ENCODE measurements at places on chromosomes 13 and 19.

- no peak overlapping the region for H3K4me3 ChIP-seq
- H3K4me1 ChIP-seq, result no peaks in the 10 kb centered on the region
- no peak for DNase-seq
- H3K27me3 ChIP-seq, result no peaks in the 10 kb centered on the region
- no peak overlapping the region for H3K27ac ChIP-seq
Observed at GRCh38 chr13:29523199-29523961, 72.1 kb downstream of the SLC7A1 start.

DNA sequence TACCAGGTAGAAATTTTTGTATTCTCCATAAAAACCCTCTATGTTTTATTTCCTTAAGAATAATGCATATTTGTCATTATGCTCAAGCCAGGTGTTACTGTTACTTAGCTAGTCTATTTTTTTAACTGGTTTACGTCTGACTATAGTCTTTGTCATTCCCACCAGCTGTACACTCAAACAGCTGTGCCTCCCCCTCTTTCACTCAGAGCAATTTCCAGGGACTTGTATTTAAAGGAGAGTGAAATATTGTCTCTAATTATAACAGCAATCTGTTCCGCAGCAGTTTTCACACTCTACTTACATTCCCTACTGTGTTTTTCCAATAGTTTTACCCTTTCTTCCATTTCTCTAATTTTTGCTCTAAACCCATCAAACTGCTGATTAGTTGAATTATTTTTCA is 813.6 kb upstream of the MIR17HG start:
- H3K36me3 ChIP-seq, result no peaks in the 10 kb centered on the region
- no peak overlapping the region for H3K27ac ChIP-seq
- no peak for DNase-seq
- H3K4me3 ChIP-seq, result no peak overlapping the region
- H3K4me1 ChIP-seq, result no peaks in the 10 kb centered on the region
- H3K27me3 ChIP-seq, result no peaks in the 10 kb centered on the region

DNA sequence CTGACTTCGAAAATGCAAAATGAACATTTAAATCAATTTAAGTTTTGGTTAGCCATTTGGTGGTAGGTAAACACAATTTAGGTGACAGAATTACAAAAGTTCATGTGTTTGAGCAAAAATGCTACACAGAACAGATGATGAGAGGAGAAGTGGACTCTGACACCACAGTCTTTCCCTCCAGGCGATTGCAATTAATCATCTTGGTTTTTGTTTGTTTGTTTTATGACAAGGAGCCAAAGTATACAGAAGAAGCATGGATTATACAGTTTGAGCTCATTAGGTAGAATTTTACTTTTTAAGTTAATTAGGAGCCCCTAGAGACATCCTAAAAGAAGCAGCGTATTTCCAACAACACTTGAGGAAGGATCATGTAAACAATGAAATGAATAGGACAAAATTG is 49.3 kb upstream of the FREM2 start:
- no peak overlapping the region for H3K4me3 ChIP-seq
- peak; percentile 7 for DNase-seq
- H3K27me3 ChIP-seq, result peaks cover 3% of the 10 kb centered on the region
- no peaks in the 10 kb centered on the region for H3K36me3 ChIP-seq

- DNase-seq, result no peak
- H3K4me1 ChIP-seq, result peaks cover 11% of the 10 kb centered on the region
- H3K36me3 ChIP-seq, result peaks cover 17% of the 10 kb centered on the region
- no peak overlapping the region for H3K4me3 ChIP-seq
Observed at GRCh38 chr19:52603558-52604207, 33.6 kb downstream of the ZNF701 start.

DNA sequence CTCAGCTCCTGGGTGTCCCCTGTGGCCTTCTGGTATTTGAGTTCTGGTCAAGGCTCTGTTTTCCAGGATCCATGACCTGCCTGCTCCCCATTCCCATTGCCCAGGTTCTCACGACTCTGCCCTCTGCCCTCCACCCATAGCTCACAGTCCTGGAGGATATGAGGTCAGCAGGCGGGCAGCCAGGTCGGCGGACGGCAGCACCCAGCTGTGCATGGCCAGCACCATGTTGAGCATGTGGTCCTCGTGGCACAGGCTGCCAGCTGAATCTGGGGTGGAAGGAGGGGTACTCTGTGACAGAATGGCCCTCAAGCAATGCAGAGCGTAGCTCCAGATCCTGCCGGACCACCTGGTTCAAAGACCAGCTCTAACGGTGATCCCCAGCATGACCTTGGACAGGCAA is 5.1 kb downstream of the RASGRP4 start:
- DNase-seq, result no peak
- H3K36me3 ChIP-seq, result no peaks in the 10 kb centered on the region
- H3K4me3 ChIP-seq, result no peak overlapping the region
- no peaks in the 10 kb centered on the region for H3K27me3 ChIP-seq
- H3K4me1 ChIP-seq, result peaks cover 5% of the 10 kb centered on the region

All from PC-3 (cell line).